CD4-positive, alpha-beta memory T cell (primary cell): ENCODE measurements at places on chromosomes 6 and 20.

- DNase-seq = no peak
Observed at GRCh38 chr20:60204601-60205000, 246.4 kb downstream of the CDH26 start.

GRCh38 chr20:63653974-63654668 lies 897 bp upstream of the STMN3 start:
- no peak for DNase-seq

DNA sequence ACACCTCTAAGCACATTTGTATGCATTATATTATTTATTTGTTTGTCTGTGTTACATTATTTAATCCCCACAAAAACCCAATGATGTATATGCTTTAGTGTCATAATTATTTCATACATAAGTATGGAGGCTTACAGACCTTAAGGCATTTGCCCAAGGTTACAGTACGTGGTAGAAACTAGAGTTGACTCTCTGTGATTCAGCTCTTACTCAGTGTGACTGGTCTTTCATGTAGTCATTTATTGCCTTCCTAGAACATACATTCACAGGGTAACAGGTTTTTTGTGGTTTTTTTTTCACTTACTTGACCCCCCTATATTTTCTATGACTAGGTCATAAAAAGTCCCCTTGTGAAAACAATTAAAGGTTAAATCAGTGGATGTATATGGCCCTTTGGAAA lies 566.8 kb downstream of the TFAP2A start:
- no peak for DNase-seq

- no peak for DNase-seq
Observed at GRCh38 chr6:142716097-142716496, 228.9 kb downstream of the HIVEP2 start.

- no peak for DNase-seq
Observed at GRCh38 chr6:70901324-70901723, 55.5 kb downstream of the B3GAT2 start.

GRCh38 chr6:90431576-90431975 lies 134.9 kb upstream of the BACH2 start:
- no peak for DNase-seq

- DNase-seq = no peak
Observed at GRCh38 chr6:15513801-15514711, 148.8 kb downstream of the DTNBP1 start.
